ENCODE measurements at places on chromosomes 16 and 17.

- no peak overlapping the region for H3K4me3 ChIP-seq
- no peak overlapping the region for H3K27ac ChIP-seq
- H3K36me3 ChIP-seq, result peaks cover 3% of the 10 kb centered on the region
- no peaks in the 10 kb centered on the region for H3K4me1 ChIP-seq
These were observed 427.9 kb downstream of the CDH11 start for GRCh38 chr16:64693946-64694345.

DNA sequence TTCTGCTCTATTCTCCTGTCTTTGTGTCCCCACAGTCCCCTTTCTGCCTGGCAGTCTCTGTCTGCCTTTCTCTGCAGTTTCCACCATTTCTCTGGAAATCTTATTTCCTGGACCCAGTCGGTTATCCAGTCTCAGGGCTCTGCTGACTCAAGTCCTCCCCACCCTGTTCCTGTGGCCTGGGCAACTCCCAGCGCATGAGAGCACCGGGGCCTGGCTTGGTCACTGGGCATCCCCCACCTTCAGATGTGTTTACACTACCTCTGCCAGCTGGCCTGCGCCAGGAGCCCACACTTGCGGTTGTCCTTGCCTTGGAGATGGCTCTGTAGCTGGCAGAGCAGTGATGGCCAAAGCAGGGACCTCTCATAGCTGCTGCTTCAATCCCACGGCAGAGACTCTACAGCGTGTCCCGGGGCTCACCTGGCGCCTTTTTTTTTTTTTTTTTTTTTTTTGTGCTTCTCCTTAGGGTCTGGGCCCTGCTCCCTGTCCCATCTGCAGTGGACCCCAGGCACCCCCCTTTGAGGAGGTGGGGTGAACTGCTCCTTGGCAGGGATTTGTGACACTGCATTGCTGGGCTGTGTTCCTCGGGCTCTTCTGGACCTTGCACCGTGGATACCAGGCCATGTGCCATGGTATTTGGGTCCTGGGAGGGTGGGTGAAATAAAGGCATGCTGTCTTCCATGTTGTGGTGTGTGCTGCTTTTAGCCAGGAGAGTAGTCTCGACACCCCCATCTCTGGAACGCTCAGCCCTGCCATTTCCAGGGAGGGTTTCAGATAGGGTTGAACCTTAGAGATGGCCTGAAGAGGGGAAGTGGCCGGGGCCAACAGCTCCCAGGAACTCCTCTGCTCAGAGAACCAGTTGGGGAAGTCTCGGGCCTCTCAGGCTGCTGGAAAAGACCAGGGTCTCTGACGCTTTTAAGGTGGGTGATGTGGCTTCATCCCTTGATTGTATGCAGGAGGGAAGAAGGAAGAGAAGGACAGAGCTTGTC is 17.5 kb downstream of the GUCY2D start:
- H3K4me1 ChIP-seq, result peaks cover 28% of the 10 kb centered on the region
- H3K27me3 ChIP-seq, result peaks cover 8% of the 10 kb centered on the region
- peak; percentile 40 for DNase-seq
- H3K36me3 ChIP-seq, result no peaks in the 10 kb centered on the region
- no peak overlapping the region for H3K4me3 ChIP-seq

DNA sequence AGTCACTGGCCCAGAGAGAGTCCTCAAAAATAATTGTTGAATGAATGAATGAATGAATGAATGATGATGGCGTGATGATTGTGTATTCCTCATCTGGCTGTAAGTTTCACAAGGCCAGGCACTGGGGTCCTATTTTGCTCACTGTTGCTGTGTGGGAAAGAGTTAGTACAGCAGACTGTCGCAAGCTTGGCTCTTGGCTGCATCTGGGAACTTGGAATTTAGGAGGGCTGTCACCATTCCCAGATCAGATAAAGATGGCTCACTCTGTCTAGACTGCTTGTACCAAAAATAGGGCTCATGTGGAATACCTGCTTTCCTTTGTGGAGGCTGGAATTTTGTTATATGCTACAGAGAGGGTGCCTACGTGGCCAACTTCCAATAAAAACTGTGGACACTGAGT is 530.6 kb downstream of the WWOX start:
- peaks cover 5% of the 10 kb centered on the region for H3K36me3 ChIP-seq
- no peak for DNase-seq
- no peak overlapping the region for H3K27ac ChIP-seq
- no peak overlapping the region for H3K4me3 ChIP-seq

DNA sequence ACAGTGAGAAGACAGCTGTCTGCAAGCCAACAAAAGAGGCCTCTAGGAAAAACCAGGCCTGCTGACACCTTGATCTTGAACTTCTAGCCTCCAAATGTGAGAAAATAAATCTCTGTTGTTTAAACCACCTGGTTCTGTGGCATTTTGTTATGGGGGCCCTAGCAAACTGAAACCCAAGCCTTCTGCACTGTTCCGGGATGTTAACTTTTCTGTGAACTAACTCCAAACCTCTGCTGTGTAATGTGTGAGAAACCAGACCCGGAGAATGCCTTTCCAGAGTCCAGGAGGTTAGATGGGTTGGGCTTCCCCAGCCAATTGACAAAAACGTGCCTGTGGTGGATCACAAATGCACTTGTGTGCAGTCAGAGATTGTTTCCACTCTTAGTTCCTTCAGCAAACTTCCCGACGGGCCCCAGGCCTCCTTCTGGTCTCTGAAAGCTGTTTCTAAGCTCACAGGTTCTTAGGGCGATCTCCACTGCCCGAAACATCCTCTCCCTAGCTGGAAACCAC is 13.6 kb upstream of the GGA2 start:
- no peak for DNase-seq
- H3K27ac ChIP-seq, result no peak overlapping the region
- no peak overlapping the region for H3K4me3 ChIP-seq
- no peaks in the 10 kb centered on the region for H3K27me3 ChIP-seq
- no peaks in the 10 kb centered on the region for H3K4me1 ChIP-seq

- no peaks in the 10 kb centered on the region for H3K27me3 ChIP-seq
- H3K4me3 ChIP-seq, result no peak overlapping the region
- peaks cover 17% of the 10 kb centered on the region for H3K4me1 ChIP-seq
These were observed 28.2 kb upstream of the BRD7 start for GRCh38 chr16:50396761-50397535.

GRCh38 chr17:2398655-2399571 is 1.9 kb downstream of the MNT start:
- H3K36me3 ChIP-seq, result no peaks in the 10 kb centered on the region
- H3K27me3 ChIP-seq, result no peaks in the 10 kb centered on the region

- peaks cover 57% of the 10 kb centered on the region for H3K27me3 ChIP-seq
- no peak for DNase-seq
- no peak overlapping the region for H3K27ac ChIP-seq
These were observed 1.2 kb downstream of the CNTNAP1 start for GRCh38 chr17:42683407-42684034.

DNA sequence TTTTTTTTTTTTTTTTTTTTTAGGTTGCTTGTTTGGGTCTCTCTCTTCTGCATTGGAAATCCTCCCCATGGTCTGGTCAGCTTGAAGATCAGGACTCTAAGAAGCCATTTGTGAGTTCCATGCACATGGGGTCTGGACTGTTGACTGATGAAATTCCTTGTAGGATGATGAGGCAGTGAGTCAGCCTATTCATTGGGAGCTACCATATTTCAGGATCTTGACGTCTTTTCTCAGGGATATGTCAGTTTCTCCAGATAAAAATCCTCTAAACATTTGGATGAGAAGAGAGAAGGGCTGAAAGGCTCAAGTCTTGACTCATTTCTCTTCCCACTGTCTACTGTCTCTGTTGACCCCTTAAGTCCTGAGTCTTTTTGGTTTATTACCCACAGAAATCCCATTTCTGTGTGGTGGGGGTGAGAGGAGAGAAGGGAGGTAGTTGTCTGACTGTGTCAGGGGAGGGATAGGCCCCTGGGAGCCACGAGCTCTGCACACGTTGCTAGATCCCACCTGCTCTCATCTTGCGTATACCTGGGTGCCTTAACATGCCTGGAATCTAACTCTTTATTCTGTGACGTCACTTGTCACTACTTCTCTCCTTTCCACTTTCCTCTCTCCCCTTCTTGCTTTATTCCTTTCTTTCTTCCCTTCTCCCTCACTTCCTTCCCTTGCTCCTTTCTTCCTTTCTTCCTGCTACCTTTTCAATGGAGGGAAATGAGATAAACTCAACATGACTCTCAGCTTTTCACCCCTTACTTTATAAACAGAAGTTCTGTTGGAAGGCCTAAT is 333.1 kb upstream of the XYLT1 start:
- no peaks in the 10 kb centered on the region for H3K4me1 ChIP-seq
- H3K36me3 ChIP-seq, result no peaks in the 10 kb centered on the region
- H3K27ac ChIP-seq, result no peak overlapping the region
- H3K27me3 ChIP-seq, result peaks cover 18% of the 10 kb centered on the region

- H3K27me3 ChIP-seq, result peaks cover 73% of the 10 kb centered on the region
- peaks cover 17% of the 10 kb centered on the region for H3K4me1 ChIP-seq
- peaks cover 1% of the 10 kb centered on the region for H3K36me3 ChIP-seq
- H3K27ac ChIP-seq, result no peak overlapping the region
- no peak overlapping the region for H3K4me3 ChIP-seq
- no peak for DNase-seq
These were observed 7.0 kb upstream of the ARHGAP23 start for GRCh38 chr17:38421171-38421841.

DNA sequence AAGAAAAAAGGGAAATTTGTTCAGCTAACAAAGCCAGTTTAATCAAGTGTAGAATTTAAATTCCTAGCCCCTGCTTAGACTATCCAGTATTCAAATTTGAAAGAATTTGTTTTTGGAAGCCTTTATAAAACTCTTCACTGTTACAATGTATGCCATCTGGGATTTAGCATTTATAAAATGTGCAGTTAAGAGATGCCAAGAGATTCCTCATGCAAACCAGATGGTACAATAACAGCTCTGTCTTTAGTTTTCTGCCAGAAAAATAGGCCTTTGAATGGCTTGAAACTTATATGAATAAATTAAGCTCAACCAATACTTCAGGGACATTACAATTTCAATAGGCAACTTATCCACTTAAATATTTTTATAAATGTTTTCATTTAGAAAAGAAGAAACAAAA is 6.8 kb upstream of the ANKS4B start:
- peaks cover 57% of the 10 kb centered on the region for H3K27me3 ChIP-seq
- no peak overlapping the region for H3K27ac ChIP-seq
- H3K4me3 ChIP-seq, result no peak overlapping the region
- no peaks in the 10 kb centered on the region for H3K36me3 ChIP-seq
- peaks cover 8% of the 10 kb centered on the region for H3K4me1 ChIP-seq
- no peak for DNase-seq

DNA sequence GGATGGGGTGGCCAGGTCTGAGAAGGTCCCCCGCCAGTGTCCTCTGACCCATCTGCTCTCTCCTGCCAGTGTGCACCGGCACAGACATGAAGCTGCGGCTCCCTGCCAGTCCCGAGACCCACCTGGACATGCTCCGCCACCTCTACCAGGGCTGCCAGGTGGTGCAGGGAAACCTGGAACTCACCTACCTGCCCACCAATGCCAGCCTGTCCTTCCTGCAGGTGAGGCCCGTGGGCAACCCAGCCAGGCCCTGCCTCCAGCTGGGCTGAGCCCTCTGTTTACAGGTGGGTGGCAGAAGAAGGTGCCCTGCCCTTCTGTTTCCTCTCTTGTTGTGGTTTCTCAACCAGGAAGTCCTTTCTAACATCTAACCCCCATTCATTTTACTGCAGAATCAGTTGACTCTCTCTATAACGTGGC is 7.1 kb downstream of the ERBB2 start:
- peaks cover 13% of the 10 kb centered on the region for H3K4me1 ChIP-seq
- no peak overlapping the region for H3K4me3 ChIP-seq
- no peak for DNase-seq
- H3K27ac ChIP-seq, result peak overlapping the region; percentile 84

DNA sequence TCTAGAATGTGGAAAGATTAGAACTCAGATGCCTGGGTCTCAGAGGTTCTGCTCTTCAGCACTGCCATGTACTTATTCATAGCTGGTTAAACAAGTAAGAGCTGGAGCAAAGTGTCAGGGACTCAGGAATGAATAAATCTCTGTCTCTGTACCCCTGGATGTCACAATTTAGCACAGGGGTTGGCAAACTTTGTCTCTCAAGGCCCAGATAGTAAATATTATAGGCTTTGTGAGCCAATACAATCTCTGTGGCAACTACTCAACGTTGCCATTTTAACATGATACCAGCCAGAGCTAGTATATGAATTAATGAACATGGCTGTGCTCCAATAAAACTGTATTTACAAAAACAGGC is 220.3 kb upstream of the MON1B start:
- H3K27me3 ChIP-seq, result peaks cover 18% of the 10 kb centered on the region
- H3K4me1 ChIP-seq, result no peaks in the 10 kb centered on the region
- no peak overlapping the region for H3K4me3 ChIP-seq
- H3K36me3 ChIP-seq, result no peaks in the 10 kb centered on the region

- no peak overlapping the region for H3K4me3 ChIP-seq
- DNase-seq, result no peak
- H3K27me3 ChIP-seq, result no peaks in the 10 kb centered on the region
These were observed 14.0 kb downstream of the CCR7 start for GRCh38 chr17:40551091-40551878.

DNA sequence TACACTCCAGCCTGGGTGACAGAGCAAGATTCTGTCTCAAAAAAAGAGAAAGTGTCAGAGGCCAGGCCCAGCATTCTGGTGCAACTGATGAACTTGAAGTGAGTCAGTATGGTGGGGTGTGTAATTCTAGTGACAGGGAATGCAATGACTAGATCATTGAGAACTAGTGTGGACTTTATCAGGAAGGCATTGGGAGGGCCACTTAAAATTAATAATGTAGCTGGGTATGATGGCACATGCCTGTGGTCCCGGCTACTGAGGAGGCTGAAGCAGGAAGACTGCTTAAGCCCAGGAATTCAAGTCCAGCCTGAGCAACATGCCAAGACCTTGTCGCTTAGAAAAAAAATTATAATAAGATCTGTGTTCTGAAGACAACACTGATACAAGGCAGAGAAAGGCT is 90.8 kb downstream of the STX8 start:
- DNase-seq, result no peak
- H3K27ac ChIP-seq, result no peak overlapping the region
- no peaks in the 10 kb centered on the region for H3K36me3 ChIP-seq
- no peaks in the 10 kb centered on the region for H3K4me1 ChIP-seq
- no peak overlapping the region for H3K4me3 ChIP-seq

GRCh38 chr17:81400154-81400977 is 5.1 kb downstream of the BAHCC1 start:
- no peak overlapping the region for H3K27ac ChIP-seq
- peak overlapping the region; percentile 74 for H3K4me3 ChIP-seq
- H3K36me3 ChIP-seq, result peaks cover 5% of the 10 kb centered on the region
- DNase-seq, result peak; percentile 19
- peaks cover 58% of the 10 kb centered on the region for H3K27me3 ChIP-seq

DNA sequence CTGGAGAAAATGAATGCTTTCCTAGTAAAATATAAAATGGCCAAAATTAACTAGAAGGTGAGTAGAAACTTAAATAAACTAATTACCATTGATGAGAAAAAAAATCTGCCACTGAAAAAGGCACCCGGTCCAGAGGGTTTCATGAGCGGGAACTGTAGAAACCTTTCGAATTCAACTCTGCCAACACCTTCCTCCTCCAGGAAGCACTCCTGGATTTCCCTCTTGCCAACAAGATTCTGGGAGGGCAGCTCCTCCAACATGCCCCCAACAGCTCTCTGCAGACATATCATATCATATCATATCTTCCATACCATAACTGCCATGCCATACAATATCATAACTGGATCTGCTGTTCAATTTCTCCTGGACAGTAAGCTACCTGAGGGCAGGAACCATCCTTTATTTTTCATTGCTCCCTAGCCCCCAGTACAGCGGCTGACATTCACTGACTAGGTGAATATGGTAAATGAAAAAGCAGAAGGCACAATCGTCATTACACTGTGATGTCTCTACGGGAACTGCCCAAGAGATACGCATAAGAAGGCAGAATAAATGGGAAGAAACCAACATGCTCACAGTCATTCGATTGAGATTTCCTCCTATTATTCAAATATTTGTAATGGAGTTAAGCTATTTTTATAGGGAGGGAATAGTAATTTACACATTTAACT is 9.2 kb downstream of the ARHGAP27 start:
- no peaks in the 10 kb centered on the region for H3K36me3 ChIP-seq
- no peaks in the 10 kb centered on the region for H3K27me3 ChIP-seq
- no peak for DNase-seq
- no peak overlapping the region for H3K27ac ChIP-seq
- H3K4me1 ChIP-seq, result peaks cover 6% of the 10 kb centered on the region
